ENCODE measurements at places on chromosomes 16 and 17. TPM values are rescaled to one million over a fixed set of nuclear protein-coding genes. Genes with fewer than 3 reads are reported as not detected.

Gene GDPD1
- 1.2 TPM for polyA plus RNA-seq

Gene ZNF624
- polyA plus RNA-seq, result 1.5 TPM

DNA sequence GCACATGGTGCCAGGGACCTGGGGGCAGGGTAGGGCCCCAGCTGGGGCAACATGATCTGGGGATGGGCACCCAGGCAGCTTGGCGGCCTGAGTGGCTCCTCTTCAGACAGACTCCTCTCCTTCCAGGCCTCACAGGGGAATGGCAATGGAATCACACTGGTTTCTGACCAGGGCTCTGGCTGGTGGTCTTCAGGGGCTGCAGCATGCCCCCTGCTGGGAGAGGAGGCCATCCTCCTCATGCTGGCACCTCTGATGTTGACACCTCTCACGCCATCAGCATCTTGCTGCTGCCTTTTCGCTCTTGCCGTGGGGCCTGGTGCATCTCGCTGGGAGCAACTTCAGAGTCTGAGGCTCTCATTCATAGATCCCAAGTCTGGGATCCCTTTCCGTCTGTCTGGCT lies 11.2 kb upstream of the GFOD2 start:
- DNase-seq, result no peak

GRCh38 chr16:54952195-54952594 lies 21.5 kb downstream of the IRX5 start:
- no peak for DNase-seq

DNA sequence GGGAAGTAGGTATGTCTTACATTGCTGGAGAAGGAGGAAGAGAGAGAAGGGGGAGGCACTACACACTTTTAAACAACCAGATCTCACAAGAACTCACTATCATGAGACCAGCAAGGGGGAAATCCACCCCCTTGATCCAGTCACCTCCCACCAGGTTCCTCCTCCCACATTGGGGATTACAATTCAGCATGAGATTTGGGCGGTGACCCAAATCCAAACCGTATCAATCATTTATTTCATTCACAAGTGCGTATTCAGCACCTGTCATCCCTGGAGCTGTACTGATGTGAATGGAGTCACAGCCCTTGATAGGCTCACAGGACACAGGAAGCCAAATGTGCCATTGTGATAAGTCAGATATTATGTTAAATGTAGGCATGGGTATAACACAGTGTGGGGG lies 228.3 kb upstream of the HSBP1 start:
- no peak for DNase-seq

GRCh38 chr17:2449486-2449885 lies 48.6 kb upstream of the MNT start:
- DNase-seq, result no peak

GRCh38 chr17:75812096-75813013 lies 27.7 kb downstream of the UNK start:
- DNase-seq, result no peak

DNA sequence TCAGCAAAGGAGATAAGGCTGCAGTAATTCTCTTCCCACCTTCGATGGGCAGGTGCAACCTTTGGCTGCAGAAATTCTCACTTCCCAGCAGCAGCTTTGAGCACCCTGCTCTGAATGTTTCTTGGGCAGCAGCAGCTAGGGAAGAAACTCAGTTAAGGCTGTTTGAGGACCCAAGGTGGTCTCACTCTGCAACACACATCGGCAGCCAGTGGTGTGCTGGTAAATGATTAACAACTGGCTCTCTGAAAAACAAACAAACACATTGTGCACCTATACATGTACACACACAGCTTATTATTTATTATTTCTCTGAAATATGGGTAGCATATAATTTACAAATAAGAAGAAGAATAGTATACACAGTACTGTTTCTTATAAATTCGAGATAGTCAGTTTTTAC lies 685.8 kb downstream of the WWOX start:
- no peak for DNase-seq
